ENCODE measurements at places on chromosomes 5 and 9.

GRCh38 chr5:102678267-102679058 lies 76.6 kb upstream of the PAM start:
- H3K4me1 ChIP-seq: no peaks in the 10 kb centered on the region
- no peak for DNase-seq
- no peak overlapping the region for H3K27ac ChIP-seq
- H3K4me3 ChIP-seq: no peak overlapping the region

DNA sequence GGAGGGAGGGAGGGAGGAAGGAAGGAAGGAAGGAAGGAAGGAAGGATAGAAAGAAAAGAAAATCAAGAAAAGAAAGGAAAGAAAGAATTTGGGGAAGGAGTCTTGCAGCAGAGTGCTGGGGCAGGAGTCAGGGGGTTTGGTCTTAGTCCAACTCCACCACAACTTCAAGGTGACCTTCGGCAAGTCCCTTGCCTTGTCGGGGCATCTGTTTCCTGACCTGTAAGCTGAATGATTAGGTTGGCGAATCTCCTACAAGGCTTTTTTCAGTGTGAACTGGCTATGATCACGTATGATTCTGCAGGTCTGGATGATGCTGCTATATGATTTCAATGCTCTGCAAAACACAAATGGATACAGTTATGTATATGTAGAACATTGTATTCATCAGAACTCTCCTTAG lies 20.1 kb downstream of the SMIM23 start:
- H3K27ac ChIP-seq: no peak overlapping the region
- no peaks in the 10 kb centered on the region for H3K36me3 ChIP-seq
- no peaks in the 10 kb centered on the region for H3K27me3 ChIP-seq
- H3K4me3 ChIP-seq: no peak overlapping the region
- no peak for DNase-seq

DNA sequence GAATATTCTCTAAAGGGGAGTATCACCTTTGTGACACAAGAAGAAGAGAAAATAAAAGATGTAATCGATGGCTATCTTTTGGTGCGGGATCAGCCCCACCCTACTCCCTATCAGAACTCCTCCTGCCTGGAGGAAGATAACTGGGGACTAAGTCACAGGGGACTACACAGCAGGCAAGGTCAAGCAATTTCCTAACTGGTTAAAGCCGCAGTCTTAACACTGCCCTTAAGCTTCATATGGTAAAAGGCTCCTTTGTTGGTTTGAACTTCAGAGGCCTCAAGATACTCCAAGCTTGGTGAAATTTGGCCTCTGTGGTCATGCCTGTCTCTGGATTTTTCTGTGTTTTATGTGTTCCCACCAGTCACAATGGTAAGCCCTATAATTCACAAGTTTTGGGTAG lies 1.3 kb upstream of the SHISAL2B start:
- H3K27ac ChIP-seq: no peak overlapping the region
- H3K4me3 ChIP-seq: no peak overlapping the region
- peaks cover 11% of the 10 kb centered on the region for H3K4me1 ChIP-seq
- DNase-seq: no peak

GRCh38 chr5:119357808-119358529 lies 2.1 kb downstream of the TNFAIP8 start:
- no peak for DNase-seq
- peak overlapping the region; percentile 55 for H3K4me3 ChIP-seq
- H3K27ac ChIP-seq: no peak overlapping the region
- H3K36me3 ChIP-seq: no peaks in the 10 kb centered on the region
- no peaks in the 10 kb centered on the region for H3K27me3 ChIP-seq

- peaks cover 68% of the 10 kb centered on the region for H3K27me3 ChIP-seq
- no peaks in the 10 kb centered on the region for H3K36me3 ChIP-seq
- no peak for DNase-seq
- H3K27ac ChIP-seq: no peak overlapping the region
- peaks cover 9% of the 10 kb centered on the region for H3K4me1 ChIP-seq
Observed at GRCh38 chr9:96620832-96621269, 1.2 kb upstream of the CDC14B start.

Measured in left lung (tissue), 14 donors.